Glomerular endothelial cell (primary cell): ENCODE measurements at places on chromosomes 3 and 15. TPM values are rescaled to one million over a fixed set of nuclear protein-coding genes. Genes with fewer than 3 reads are reported as not detected.

The HYAL1 gene
- total RNA-seq: 0.73 and 1.2 TPM in 2 replicates

The CCDC39 gene
- 0.06 TPM in 1 of 2 replicates, not detected in the other for total RNA-seq

The POLQ gene
- total RNA-seq: 0.68 and 1.6 TPM in 2 replicates

The RAD51 gene
- total RNA-seq: 3.4 and 4.7 TPM in 2 replicates

The FGF12 gene
- total RNA-seq: 2.1 and 6.4 TPM in 2 replicates

The ITGB5 gene
- total RNA-seq: 174 and 307 TPM in 2 replicates

DNA sequence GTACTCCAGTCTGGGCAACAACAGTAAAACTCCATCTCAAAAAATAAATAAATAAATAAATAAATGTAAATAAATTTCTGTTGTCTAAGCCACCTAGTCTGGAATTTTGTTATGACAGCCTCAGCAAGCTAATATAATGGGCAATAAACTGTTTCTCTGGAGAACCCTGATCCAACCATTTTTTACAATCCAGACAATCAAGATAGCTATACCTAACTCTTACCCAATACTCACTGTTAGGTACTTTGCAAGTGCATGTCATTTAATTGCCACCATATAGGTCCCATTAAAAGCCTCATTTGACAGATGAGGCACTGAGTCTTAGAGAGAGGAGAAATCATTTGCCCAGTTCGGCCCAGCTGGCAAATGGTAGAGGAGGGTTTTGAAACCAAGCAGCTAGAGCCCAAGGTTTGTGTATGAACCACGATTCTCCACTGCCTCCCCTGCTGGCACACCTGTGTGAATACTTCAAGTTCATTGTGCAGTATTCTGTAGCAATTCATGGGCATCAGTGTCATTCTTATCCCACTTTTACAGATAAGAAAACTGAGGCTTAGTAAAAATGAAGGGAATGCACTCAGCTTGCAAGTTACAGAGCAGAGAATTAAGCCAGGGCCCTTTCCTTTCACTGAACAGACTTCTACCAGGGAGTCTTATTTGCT lies 107.0 kb upstream of the UBE2E1 start:
- DNase-seq: no peak

DNA sequence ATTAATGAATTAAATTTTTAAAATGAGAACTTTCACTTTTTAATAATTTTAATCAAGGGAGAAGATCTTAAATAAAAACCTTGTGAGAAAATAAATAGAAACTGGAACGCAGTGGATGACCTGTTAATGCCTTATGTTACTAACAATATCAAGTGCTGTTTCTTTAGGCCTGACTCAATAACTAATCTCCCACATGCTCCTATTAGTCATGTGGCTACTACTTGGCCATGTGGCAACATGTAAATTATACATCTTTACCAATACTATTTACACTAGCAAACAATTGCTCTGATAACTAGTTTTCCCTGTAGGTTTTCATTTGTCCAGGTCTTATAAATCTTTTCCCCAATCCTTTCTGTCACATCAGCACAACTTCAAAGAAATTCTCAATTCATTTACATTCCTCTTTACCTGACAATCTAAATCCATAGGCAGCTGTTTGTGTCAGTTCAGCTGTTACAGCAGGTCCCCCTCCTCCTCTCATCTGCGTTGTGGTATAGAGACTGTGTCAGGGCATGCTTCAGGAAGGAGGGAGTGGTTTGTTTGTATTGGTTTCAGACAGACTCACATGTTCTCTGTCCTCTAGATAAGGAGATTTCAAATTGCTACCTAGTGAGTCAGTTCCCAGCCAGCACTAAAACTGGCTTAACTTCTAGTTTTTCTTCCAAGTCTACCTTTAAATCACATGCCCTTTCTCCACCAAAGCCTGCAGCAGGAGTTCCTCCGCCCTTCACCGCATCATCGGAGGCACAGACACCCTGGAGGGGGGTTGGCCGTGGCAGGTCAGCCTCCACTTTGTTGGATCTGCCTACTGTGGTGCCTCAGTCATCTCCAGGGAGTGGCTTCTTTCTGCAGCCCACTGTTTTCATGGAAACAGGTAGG lies 11.3 kb upstream of the C3orf52 start:
- DNase-seq: peak; percentile 67

GRCh38 chr3:171542976-171543375 lies 82.8 kb upstream of the TNIK start:
- no peak for DNase-seq

DNA sequence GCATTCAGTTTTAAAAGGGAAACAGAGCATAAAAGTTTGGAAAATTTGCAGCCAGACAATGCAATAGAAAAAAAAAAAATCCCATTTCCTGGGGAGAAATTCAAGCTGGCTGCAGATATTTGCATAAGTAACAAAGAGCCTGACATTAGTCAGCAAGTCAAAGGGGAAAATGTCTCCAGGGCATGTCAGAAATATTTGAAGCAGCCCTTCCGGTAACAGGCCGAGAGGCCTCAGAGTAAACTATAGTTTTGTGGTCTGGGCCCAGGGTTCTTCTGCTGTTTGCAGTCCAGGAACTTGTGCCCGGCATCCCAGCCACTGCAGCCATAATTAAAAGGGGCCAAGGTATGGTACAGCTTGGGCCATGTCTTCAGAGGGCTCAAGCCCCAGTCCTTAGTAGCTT lies 411.6 kb upstream of the BCHE start:
- DNase-seq: no peak

DNA sequence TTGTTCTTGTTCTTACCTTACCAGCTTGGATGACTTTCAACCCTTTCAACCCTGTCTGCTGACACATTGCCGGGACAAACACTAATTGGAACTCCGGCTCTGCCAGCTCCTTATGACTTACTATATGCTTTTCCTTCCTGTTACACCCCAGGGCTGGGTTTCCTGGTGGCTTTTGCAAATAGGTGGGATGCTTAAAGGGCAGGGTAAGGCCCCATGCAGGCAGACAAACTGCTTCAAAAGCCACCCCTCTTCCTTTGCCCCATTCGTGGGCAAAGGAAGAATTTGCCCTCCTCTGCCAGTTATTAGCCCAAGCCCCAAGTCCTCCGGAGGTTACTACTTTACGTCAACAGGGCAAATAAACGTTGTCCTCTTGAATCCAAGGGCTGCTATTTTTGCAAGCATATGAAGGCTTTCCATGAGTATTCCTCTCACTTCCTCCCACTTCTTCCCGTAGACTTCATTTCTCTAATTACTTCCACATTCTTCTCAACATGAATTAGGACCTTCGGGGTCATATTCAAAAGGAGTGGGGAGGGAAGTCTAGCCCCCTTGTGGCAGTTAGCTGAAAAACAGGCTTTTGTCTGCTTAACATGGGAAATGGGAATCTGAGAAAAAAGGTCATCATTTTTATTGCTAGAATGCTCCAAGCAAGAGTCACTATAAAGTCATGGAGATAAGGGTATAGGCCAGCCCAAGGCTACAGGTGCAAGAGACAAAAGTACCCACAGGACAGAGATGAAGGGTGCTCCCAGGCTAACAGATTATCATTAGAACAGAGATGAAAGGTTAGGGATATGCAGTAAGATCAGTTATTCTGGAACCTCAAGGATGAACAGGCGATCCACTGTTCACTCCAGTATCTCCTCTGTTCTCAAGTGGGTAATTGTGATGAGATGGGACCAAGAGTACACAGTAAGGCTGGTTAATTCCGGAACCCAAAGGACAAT lies 56.3 kb upstream of the FSTL1 start:
- DNase-seq: no peak

DNA sequence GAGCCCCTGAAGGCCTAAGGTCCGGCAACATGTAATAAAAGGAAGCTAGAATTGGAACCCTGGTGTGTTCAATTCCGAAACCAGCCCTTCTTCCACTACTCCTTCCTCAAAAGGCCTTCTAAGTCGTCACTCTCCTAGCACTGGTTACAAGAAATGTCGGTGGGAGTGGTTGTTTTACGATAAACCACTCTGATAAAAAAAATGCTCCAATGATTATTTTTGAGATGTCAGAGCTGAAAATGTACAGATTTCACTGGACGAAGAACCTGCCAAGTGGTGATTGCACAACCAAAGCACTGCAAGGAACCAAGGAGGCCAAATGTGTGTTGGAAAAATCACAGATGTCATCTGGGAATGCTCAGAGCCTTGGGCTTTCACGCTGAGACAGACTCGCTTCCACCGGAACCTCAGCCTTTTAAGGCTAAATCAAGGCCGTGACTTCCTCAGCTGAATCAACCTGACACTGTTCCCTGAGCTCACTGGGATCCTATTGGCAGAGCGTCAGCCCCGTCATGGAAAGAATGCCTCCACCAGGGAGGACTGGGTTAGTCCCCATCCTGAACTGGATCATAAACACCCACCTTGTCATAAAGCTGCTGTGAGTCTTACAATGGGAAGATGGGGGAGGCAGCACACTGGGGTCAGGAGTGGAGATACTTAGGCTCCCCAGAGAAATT lies 108.1 kb upstream of the THBS1 start:
- DNase-seq: no peak

DNA sequence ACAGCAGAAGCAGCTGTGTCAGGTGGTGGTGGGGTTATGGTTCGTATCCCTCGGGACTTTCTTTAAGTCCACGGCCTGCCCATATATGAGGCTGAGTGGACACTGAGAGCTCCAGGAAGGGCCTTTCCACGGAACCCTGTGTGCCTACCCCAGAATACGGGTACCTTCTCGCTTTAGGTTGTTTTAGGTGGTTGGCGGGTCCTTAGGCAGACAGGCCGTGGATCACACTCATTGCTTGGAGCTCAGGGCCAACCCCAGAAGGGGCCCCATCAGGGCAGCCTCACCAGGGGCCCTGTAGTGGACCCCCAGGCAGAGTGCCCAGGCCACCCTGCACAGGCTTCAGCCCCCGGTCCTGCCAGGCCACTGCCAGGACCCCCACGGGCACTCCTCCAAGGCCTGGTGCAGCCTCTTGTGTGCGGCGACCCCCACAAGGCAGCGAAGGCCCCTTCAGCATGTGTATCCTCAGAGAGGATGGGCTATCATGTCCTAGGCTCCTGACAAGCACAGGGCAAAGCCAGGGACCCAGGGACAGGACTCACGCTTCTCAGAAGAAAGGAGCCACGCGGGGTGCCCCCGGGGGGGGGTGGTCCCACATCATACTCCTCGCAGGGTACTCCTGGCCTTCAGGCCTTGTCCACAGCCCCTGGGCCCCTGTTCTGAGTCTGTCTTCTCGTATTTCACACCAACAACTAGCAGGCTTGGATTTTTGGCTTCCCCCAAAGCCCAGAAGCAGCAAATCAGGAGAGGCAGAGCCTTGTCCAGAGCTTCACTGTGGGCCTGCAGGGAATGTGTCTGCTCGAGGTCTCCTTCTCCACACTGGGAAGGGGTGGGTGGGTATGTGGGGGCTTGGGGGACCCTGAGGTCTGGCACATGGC lies 93.4 kb downstream of the LRRK1 start:
- DNase-seq: no peak

GRCh38 chr3:38602576-38603250 lies 46.8 kb downstream of the SCN5A start:
- DNase-seq: no peak

- no peak for DNase-seq
These were observed 1.7 kb upstream of the FAH start for GRCh38 chr15:80151148-80151547.

DNA sequence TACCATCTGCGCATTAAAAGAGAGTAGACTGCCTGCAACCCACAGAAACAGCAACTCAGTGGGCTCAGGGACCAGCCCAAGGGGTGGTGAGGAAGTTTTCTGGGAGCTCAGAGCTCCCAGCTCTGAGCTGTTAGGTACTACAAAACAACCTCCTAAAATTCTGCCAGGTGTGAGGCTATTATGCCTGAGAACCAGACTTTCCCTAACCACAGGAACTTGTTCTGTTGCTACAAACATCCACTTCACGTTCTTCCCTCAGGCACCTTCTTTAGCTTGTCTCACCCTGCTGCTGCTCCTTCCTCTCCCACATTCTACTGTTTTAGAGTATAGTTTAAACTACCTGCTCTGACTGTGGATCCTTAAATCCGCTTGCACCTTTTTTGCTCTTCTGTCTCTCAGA lies 399.4 kb downstream of the ROBO1 start:
- DNase-seq: no peak

GRCh38 chr15:65062061-65062460 lies 5.7 kb downstream of the RASL12 start:
- no peak for DNase-seq

DNA sequence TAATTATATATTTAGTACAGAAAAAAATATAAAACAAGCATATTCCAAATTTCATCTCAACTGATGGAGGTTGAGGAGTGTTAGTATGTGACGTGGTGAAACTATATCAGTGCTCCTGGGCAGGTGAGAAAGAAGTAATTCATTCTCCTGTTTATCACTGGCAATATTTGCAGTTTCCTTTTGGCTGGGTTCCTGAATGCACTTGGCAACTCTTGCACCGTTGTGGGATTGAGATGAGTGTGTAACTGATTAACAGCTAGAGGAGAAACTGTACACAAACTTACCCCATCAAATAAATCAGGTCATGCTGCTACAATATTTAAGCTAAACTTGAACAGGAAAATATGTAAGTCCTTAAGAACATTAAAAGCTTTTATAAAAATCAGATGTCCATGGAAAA lies 2.1 kb upstream of the ATP13A4 start:
- no peak for DNase-seq

DNA sequence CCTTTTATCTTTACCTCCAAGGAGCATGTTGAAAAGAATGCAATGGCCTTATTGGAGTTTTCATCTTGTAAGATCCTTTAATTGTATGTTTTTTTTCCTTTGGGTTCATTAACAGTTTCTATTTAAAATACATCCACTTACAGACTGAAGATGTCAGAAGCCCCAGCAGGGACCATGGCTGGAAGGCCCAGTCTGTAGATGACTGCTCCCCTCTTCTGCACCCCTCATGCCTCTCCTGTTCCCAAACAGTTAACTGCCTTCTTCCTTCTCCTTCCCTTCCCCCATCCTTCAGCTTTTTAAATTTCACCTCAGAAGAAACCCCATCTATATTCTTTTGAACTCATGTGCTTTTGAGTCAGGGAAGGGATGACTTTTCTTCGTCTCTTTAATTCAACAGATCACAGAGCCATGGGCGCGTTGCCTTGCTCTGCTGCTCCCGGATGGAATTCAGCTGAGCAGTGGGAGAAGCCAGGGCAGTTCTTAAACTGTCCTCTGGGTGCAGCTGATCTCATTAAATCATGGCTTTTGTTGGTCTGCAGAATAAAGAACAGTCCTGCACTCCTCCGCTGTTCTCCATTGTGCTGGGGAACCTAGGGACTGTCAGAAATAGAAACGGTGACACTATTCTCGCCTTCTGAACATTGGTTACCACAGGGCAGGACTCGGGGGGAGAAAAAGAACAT lies 71.5 kb upstream of the EIF1B start:
- no peak for DNase-seq

DNA sequence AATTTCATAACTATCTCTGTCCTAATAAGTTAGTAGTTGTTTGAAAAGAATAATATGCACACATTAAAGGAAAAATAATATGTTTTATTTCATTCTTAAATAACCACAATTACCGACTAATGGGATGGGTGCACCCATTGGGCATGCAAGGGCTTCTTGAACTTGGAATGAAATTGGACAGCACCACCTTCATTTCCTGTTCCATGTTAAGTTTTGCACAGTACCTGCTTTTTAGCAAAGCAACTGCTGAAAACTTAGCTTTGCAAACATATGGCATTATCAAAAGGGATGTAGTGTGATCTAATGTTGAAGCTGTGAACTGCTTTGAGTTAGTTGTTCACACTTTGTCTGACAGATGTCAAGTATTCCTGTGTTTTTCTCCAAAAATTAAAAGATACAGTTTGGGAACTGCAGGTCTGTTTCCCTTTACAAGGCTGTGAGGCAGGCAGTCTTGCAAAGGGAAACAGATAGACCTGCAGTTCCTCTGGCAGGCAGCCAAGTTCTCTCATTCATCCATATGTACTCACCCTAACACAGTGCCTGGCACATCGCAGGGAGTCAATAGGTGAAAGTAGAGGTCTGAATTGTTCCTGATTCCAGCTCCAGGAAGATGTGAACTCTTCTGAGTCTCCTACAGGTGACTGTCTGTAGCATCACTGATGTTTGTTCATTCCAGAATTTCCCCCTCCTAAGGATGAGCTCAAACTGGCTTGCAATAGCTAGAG lies 64.3 kb upstream of the GOLGA8B start:
- DNase-seq: no peak
